ENCODE measurements at places on chromosomes 1 and 21.
A peak's percentile ranks its signal among the peaks of the same experiment; 100 is the strongest.

DNA sequence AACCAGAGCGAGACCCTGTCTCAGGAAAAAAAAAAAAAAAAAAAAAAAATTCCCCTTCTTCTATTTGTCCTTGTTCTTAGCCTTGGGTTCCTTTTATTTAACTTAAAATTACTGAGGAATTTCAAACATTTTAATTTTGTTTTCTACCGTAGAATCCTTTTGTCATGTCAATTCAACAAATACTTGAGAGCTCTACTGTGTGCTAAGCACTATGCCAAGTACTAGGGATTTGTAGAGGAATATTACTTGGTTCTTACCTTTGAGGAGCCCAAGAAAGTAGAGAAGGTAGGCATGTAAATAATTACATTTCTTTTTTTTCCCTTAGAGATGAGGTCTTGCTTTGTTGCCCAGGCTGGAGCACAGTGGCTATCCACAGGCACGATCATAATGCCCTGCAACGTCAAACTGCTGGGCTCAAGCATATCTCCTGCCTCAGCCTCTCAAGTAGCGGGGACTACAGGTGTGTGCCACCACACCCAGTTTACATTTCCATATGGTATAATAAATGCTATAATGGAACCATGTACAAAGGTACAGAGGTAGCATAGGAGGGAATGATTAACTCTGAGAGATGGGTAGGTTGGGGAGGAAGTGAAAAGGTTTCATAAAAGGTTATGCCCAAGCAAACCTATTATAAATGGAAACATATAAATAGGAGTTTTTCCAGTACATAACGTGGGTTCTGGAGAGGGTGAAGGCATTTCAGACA is 104.0 kb downstream of the ATG4C start:
- DNase-seq = no peak

GRCh38 chr1:115879977-115880376 is 39.1 kb upstream of the NHLH2 start:
- no peak for DNase-seq

DNA sequence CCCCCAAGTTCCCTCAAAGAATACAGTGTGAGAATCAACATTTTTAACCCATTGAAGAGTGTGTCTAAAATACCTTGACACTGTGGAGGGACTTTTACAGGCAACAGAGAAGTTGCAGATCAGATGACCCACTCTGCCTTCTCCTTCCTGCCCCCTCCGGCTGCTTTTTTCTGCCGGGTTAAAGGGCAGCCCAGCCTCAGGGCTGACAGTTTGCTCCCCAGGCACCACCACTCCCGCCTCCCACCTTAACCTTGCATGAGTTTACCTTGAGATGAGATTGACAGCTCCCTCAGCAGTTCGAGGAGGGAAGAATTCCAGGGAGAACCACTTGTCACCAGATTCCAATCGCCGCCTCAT is 3.2 kb downstream of the MTHFR start:
- no peak for DNase-seq

DNA sequence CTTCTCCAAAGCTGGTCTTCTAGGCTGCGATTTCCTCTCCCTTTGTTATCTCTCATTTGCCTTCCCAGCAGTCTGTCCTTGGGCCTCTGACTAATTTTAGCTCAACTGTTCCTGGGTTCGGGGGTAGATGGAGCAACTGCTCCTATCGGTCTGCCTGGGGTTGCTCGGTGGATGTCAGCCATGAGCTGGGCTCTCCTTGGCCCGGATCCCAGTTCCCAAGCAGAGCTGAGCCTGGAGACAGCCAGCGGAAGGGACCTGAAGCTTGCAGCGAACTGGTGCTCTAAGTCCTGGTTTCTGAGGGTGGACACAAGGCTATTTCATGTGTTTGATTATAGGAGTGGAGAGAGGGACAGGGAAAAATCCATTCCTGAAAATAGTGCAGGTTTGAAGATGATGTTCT is 423.0 kb downstream of the RPS6KC1 start:
- no peak for DNase-seq

- DNase-seq = no peak
These were observed 3.2 kb upstream of the SRRM1 start for GRCh38 chr1:24639881-24640280.

DNA sequence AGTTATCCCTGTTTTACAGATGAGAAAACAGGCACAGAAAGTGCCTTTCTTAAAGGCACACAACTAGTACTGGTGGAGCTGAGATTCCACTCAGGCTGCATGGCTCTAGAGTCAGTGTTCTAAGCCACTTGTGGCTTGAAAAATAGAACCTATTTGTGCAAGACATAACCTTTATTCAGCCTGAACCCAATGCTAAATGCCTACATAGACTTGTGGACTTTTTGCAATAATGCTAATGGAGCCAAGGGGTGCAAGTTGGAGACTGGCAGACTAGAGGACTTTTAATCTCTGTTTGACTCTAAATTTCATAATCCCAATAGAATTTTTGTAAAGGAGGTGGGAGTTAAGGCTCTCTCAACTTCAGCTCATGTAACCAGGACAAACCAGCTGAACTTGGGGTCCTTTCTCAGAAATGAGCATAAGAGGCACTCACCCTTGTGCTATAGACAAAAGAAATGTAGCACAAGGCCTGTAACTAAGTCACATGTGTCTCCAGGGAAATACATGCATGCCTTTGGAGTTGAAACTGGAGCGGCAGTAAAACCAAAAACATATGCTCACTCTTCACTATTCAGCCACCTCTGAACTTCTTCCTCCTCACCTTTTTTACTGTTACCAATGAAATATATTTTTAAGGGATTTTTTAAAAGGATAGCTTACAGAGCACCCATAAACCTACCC is 43.0 kb upstream of the AK4 start:
- DNase-seq = no peak

DNA sequence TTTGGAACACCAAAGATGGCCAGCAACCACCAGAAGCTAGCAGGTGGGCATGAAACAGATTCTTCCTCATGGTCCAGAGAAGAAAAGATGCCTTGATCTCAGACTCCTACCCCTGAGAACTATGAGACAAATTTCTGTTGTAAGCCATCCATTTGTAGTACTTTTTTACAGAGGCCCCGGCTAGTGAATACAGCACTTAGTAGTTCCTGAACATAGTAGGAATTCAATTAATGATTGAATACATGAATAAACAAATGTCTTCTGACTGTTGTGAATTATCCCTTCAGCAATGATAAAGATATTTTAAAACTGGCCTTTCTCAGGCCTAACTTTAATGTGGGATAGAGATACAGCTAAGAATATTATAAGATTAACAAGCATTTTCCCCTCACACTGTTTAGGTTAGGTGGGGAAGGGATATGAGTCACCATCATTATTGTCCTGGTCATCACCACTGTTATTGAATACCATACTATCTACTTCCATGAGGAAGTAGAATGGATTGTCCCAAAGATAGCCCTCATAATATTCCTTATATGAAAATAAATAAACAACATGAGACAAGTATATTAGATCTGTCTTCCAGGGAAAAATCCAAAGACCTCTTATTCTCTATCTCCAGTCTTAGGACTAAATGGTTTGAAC is 51.4 kb downstream of the ADCY10 start:
- DNase-seq = no peak

GRCh38 chr1:45979074-45979777 is 153.2 kb downstream of the PIK3R3 start:
- no peak for DNase-seq

DNA sequence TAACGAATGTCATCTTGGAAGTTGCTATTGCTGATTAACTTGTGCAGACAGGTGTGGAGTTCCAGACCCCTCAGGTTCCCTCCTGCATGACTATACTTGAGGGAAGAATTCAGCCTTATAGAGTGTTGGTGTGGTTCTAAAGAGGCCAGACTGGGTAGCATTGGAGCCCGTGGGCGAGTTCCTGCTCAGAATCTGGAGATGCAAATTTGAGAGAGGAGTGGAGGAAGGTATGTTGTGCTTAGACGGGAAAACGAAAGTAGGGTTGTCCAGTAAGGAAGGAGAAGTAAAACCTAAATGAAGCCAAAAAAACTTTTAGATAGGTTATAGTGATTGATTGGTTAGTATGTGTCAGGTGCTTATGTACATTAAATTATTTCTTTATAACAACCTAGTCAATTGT is 79.2 kb downstream of the ZNF326 start:
- DNase-seq = no peak

- no peak for DNase-seq
These were observed 2.9 kb downstream of the RIPK4 start for GRCh38 chr21:41763996-41764395.

DNA sequence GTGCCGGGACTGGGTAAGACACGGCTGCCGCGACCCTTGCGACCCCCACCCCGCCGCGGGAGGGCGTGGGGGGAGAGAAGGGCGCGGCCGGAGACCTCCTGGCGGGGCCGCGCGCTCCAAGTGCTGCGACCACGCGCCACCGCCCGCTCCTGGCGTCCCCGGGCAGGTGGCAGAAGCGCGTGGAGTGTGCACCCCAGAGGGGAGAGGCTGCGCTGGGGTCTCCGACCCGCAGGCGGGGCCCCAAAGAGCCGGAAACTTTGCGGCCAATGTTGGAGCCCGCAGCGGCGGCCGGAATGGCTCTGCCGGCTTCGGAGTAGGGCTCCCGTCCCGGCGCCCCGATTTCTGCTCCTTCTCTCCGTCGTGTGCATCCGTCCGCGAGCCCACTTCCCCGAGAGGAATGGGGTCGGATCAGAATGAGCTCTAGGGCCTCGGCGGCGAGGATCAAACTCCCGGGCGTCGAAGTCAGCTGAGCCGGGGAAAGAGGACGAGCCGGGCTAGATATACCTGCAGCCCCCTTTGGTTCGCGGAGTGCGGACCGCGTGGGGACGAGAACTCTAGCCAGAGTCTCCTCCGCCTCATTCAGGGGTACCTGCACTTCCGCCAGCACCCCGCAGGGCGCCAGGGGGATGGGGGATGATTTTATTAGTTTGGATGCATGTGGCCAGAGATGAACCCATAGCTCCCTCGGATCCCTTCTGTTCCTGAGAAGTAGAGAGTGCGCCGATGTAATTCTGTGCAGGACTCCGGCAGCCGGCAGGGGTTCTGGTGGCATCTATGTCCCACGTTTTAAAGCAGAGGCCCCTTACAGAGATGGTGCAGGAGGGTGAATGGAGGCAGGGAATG is 751 bp downstream of the STUM start:
- DNase-seq = no peak

DNA sequence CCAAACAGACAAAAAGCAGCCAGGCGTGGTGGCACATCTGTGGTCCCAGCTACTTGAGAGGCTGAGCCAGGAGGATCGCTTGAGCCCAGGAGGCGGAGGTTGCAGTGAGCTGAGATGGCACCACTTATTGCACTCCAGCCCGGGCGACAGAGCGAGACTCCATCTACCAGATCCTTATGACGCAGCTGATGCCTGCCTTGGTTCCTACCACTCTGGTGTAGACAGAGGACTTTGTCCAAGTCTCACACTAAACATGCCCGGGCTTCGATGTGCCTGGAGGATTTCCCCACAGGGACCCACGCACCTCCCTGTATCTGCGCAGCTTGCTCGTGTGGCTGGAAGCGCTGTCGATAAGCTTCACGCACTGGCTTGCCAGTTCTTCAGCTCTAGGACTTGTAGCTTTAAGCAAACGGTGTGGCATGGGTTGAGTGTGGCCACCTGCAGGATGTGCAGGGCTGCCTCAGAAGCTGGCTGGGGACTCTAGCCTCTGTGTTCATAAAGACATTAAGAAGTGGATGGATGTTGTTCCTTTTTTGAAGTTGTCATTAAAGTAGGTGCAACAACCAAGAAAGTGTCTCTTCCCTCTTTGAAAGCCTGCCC is 4.8 kb downstream of the TPRG1L start:
- DNase-seq = no peak

- DNase-seq = no peak
These were observed 1.8 kb downstream of the CHRM3 start for GRCh38 chr1:239388159-239388485.

DNA sequence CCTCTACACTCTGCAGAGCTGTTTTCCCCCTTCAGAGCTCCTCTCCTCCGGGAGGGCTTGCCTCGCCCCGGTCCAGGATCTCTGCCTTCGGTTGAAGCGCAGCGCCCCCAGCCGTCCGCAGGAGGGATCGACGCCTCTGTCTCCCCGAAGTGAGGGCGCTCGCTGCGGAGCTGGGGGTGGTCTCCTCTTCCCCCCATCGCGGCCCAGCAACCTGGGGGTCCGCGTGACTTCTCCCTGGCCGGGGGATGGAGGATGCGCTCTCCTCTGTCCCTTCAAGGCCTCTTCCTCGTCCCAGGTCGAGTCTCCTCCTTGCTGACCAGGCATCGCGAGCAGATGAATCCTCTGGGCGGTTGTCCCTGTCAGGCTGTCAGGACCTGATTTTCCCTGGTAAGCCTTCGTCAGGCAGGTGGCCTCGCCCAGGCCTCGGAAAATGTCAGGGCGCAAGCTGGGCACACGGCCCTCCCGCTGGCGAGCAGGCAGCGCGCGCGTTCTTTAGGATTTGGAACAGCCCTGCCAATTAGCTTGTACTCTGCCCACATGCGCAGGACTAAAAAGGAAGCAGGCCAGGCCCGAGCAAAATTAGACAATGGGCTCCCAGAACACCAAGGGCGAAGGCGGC is 90.5 kb downstream of the EDEM3 start:
- DNase-seq = peak; percentile 60

- DNase-seq = no peak
These were observed 657 bp upstream of the HDAC1 start for GRCh38 chr1:32291145-32291707.

GRCh38 chr1:15738416-15739113 is 2.5 kb downstream of the SLC25A34 start:
- DNase-seq = no peak

GRCh38 chr1:62371375-62371774 is 52.1 kb upstream of the KANK4 start:
- DNase-seq = no peak

GRCh38 chr1:175477248-175477647 is 266.1 kb downstream of the TNR start:
- DNase-seq = no peak

GRCh38 chr1:248695451-248696132 is 7.0 kb downstream of the OR14I1 start:
- DNase-seq = no peak

DNA sequence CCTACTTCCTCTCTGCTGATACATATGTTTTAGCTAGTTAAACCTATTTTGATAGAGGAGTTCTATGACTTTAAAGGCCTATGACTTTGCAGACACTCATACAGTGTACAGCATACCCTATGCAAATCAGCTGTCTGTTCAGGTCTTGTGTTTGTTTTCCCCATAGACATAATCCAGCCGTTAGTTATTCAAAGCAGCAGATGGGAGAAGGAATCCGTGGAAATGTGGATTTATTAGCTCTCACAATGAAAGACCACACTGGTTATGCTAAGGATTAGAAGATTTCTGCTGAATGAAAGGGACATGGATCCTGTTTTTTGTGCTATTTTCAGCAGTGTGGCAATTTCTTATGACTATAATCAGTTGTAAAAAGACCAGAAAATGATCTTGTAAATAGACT is 59.8 kb downstream of the MAST2 start:
- DNase-seq = no peak

DNA sequence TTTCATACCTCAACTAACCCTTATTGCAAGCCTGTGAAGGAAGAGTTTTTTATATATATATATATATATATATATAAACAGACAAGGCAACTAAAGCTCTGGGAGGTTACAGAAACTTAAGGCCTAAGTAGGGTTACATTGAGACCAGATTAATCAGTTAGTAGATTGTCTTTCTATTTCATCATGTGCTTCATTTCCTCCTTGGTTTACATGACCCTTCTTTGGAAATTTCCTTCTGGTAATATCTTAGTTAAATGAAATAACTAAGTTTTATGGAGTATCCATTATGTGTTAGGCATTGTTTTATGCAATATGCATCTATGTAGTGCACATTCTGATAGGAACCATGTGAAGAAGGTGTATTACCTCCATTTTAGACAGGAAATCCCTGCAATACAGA is 112.7 kb downstream of the FGGY start:
- DNase-seq = no peak

GRCh38 chr1:2972879-2973575 is 48.2 kb upstream of the ACTRT2 start:
- DNase-seq = no peak

- DNase-seq = no peak
These were observed 207.0 kb upstream of the MAP1LC3C start for GRCh38 chr1:242205622-242206489.

Data from 8988T (cell line).